Mucosa of descending colon (tissue), 3 donors: ENCODE measurements at places on chromosomes 4 and X. TPM values are rescaled to one million over a fixed set of nuclear protein-coding genes. Genes with fewer than 3 reads are reported as not detected.

FOXR2 gene
- total RNA-seq: not detected

RPS6KA3 gene
- total RNA-seq: 73.6 TPM

GLOD5 gene
- total RNA-seq: 4.3 TPM

DOCK11 gene
- 31.6 TPM for total RNA-seq

CLTRN gene
- total RNA-seq: not detected

ARX gene
- total RNA-seq: 0.63 TPM

ASB5 gene
- total RNA-seq: 0.96 TPM

CENPI gene
- 2.8 TPM for total RNA-seq

NAT8L gene
- 0.24 TPM for total RNA-seq

SMIM10 gene
- total RNA-seq: 2.1 TPM

ERCC6L gene
- total RNA-seq: 0.22 TPM

PDE5A gene
- 58.4 TPM for total RNA-seq

SPATA18 gene
- 8.4 TPM for total RNA-seq

PRKG2 gene
- total RNA-seq: 9.8 TPM

FGD1 gene
- total RNA-seq: 8.1 TPM

CT45A2 gene
- total RNA-seq: not detected

SLC10A3 gene
- 28.0 TPM for total RNA-seq

RRH gene
- not detected for total RNA-seq

CXCL1 gene
- total RNA-seq: 3.0 TPM

PAGE5 gene
- not detected for total RNA-seq

BTC gene
- total RNA-seq: 5.6 TPM
